ENCODE measurements at places on chromosomes 3 and 15.

DNA sequence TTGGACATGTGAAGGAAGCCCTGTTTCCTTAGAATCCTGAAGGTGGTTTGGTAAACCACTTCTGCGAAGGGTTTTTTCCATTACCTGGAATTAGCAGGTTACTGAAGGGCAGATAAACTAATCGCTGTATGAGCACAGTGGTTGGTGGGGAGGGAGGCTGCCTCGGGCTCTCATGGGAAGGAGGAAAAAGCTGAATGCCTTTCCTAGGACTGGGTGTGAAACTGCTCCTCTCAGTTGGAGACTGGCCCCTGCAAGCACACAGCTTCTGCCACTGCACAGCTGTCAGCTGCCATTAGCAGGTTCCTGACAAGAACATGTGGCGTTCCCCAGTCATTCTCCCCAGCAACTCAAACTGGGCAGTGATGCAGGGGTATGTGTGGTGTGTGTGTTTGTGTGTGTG lies 376.3 kb downstream of the GAP43 start:
- DNase-seq: no peak

GRCh38 chr3:55480911-55481743 lies 6.0 kb downstream of the WNT5A start:
- DNase-seq: no peak

- DNase-seq: peak; percentile 57
Observed at GRCh38 chr15:74782259-74783071, 585 bp downstream of the CSK start.

GRCh38 chr3:98761643-98762229 lies 1.4 kb upstream of the ST3GAL6 start:
- no peak for DNase-seq

- no peak for DNase-seq
Observed at GRCh38 chr3:188283347-188283746, 129.4 kb downstream of the LPP start.

- no peak for DNase-seq
Observed at GRCh38 chr3:114380233-114380651, 86.4 kb downstream of the TIGIT start.

DNA sequence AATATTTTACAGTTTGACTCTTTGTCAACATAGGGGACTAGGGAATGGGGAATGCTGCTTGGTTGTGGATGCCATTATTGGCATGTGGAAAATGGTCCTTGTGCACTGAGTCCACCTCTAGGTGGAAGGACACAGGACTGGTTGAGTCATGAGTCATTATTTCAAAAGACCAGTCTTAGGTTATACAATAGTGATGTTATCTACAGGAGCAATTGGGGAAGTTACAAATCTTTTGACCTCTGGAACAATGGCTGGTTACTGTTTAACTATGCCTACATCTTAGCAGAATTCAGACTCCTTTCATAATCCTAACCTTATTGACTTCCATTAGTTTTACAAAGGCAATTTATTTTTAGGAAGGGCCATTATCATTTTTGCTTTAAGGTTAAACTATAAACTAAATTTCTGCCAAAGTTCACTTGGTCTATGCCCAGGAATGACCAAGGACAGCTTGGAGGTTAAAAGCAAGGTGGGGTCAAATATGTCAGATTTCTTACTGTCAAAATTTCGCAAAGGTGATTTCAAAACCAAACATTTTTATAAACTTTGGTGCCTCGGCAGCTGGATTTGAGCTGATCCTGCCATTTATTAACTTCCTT lies 11.8 kb upstream of the CCR8 start:
- DNase-seq: no peak

GRCh38 chr3:21345382-21345976 lies 405.5 kb downstream of the ZNF385D start:
- no peak for DNase-seq

Measured in activated CD4-positive, alpha-beta T cell treated with anti-CD3 and anti-CD28 coated beads, Interleukin-2, amount 50 U/mL, for 4 hours (primary cell).